ENCODE measurements at places on chromosomes 3 and 15.

GRCh38 chr3:129238945-129239705 lies 10.3 kb upstream of the COPG1 start:
- peak; percentile 96 for DNase-seq

- DNase-seq: no peak
These were observed 127.7 kb downstream of the XXYLT1 start for GRCh38 chr3:195143221-195143620.

- DNase-seq: no peak
These were observed 53.5 kb upstream of the CPNE4 start for GRCh38 chr3:132088291-132088690.

DNA sequence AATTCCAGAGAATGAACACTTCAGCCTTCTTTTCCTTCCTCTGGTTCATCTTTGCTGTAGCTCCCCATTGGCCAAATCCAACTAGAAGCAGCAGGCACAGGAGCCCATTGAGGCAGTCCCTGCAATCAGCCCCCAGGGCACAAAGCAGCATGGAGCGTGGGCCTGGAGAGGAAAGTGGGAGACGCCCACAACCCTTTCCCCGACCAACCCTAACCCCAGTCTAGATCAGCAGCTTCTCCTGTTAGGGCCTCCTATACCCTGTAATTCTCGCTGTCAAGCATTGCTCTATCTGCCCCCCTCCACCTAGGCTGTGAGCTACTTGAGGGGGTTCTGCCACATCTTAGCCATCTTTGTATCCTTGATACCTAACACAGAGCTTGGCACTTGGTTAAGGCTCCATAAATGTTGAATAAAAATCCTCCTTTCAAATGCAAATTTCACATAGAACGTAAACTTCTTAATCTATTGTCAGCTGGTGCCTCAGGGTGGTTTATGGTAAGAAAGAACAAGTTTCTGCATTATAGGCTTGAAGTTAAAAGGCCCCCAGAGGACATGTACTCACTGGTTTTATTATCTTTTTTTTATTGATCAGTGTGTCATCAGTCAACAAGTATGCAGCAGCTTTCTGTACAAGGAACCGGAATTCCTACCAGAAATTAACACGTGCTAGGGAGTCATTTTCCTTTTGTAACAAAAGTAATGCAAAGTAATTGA lies 97.9 kb upstream of the PFN2 start:
- no peak for DNase-seq

DNA sequence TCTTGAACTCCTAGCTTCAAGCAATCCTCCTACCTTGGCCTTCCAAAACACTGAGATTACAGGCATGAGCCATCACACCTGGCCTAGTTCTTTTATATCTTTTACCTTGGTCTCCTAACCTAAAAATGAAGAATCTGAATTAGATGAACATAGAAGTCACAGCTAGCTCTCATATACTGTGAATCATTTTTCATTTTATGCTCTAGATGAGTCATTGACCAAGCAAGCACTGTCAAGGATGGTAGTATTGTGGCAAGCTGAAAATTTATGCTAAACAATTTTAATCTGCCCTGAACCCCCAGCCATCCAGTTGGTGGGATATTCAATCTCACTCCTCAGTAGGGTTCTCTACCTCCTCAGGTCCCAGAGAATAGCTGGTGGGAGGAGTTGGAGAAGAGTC lies 48.3 kb upstream of the DNAJC13 start:
- no peak for DNase-seq

DNA sequence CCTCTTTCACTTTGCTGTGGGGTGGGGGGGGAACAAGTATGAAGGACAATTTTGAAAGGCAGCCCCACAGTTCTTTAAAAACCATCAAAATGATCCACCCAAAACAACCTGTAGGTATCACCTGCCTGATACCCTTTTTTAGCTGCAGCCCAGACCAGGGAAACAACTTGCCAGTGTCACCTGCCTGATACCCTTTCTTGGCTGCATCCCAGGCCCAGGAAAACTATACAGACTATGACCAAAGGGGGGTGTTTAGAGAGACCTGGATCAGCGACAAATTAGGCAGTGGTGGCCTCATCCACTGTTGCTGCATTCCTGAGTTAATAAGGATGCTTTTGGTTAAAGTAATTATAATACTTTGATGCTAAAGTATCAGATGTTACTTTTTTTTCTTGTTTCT lies 122.0 kb downstream of the VPS13C start:
- no peak for DNase-seq

GRCh38 chr15:51702710-51703109 lies 21.4 kb downstream of the SCG3 start:
- peak; percentile 93 for DNase-seq

- DNase-seq: no peak
These were observed 177.6 kb downstream of the MEGF11 start for GRCh38 chr15:66075947-66076346.

DNA sequence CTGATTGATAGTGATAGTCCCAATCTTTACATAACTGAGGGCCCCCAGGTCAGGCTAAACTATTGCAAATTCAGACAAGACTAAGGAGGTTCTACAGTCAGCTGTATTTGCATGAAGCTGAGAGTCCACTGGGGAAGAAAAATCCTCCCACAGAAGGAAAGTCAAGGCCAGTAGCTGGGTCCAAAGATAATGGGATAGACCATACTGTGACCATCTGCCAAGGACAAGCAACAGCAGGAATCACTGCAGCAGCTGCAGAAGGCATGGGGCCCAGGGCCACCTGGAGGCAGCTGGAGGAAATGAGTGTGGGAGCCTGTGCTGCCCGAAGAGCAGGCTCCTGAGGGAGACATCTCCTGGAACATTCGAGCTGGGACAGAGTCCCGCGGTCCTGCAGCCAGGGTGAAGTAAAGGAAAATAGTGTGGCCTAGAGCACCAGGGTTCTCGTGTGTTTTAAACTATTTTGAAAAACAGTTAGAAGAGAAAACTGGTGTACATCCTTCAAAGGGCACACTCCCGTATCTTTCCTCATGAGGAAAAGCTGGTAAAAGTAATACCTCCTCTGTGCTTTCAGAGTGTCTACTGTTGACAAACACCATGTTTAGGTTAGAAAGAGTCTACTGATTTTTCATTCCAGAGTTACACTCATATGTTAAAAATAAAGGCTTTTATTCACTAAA lies 13.2 kb upstream of the TMEM212 start:
- peak; percentile 57 for DNase-seq

- DNase-seq: no peak
These were observed 193.2 kb upstream of the ZNF385D start for GRCh38 chr3:21944251-21944650.

GRCh38 chr3:73604451-73604850 lies 20.3 kb downstream of the PDZRN3 start:
- DNase-seq: no peak

DNA sequence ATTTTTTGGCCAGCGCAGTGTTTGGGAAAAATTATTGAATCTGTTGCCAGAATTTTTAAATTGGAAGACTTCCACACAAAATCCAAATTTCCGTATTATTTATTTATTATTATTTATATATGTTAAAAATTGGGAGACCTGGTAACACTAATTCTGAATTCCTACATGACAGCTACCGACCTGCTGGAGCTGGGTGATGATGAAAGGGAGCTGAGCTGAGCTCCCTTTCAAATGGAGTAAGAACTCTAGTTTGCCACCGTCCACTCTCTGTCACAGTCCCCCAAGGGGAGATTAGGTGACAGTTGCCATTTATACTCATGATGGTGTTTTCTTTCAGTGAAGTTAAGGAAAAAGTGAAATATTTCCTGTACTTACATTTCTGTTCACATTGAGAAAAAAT lies 1.4 kb downstream of the CRTC3 start:
- no peak for DNase-seq

DNA sequence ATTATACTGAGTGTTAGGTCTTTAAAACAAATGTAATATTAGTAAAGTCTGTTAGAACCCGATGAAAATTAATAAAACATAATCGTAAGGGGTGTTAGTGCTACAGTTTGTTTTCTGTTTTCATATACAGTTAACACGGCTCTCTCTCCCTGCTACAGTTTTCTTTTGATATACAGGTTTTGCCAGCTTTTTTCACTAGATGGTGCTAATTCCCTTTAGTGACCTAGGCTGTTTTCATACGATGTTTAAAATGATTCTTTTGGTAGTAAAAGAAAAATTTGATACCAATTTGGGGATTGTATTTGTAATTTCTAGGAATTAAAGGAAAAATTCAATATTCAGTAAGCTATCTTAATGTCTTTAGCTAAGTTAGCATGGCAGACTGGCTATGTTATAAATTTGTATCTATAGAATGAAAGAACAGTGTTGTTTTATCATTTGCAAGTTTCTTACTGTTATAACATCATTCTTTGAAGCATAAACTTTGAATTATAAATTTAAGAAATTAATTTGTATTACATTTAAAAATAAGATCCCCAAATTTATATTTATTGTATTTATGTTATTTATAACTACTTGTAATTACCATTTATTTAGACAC lies 11.5 kb downstream of the APH1B start:
- DNase-seq: peak; percentile 76

GRCh38 chr15:49620199-49620598 lies 419 bp downstream of the FAM227B start:
- peak; percentile 54 for DNase-seq

DNA sequence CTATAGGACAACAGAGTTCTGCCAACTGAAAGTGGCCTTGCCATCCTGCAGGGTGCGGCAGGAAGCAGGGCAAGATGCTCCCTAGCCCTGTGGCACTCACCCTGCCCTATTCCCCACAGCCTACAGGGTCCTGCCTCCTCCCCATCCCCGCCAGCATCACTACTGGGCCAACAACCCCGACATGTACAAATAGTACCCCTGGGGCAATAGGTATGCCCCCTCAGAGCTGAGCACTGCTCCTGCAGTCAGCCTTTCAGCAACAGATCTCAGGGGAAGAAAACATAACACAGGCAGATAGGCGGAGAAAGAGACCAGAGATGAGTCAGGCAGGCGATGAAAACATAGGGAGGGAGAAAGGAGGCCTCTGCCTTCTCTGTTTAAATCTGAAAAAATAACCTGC lies 74.7 kb downstream of the XXYLT1 start:
- no peak for DNase-seq

GRCh38 chr3:54608041-54608440 lies 319.8 kb downstream of the LRTM1 start:
- no peak for DNase-seq

GRCh38 chr15:74529921-74530320 lies 11.1 kb upstream of the ARID3B start:
- DNase-seq: no peak

- no peak for DNase-seq
These were observed 37.0 kb downstream of the GMNC start for GRCh38 chr3:190825386-190826016.

DNA sequence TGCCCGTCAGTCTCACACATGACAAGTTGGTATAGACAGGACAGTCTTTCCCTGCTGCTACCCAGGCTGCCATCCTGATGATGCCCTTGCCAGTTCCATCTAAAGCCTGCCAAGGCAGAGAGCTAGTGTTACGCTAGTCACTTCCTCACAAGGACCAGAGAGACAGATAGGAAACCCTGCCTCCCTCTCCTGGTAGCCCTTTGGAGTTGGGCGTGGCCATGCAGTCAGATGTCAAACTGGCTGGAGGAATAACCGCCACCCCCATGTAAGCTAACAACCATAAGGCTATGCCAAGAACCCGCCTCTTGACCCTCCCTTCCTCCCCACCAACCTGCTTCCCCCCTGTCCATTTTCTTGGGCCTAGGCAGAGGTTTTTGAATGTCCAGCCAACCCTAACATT lies 2.8 kb downstream of the TMEM115 start:
- peak; percentile 88 for DNase-seq

- no peak for DNase-seq
These were observed 287.5 kb upstream of the ROBO1 start for GRCh38 chr3:80055306-80055705.

DNA sequence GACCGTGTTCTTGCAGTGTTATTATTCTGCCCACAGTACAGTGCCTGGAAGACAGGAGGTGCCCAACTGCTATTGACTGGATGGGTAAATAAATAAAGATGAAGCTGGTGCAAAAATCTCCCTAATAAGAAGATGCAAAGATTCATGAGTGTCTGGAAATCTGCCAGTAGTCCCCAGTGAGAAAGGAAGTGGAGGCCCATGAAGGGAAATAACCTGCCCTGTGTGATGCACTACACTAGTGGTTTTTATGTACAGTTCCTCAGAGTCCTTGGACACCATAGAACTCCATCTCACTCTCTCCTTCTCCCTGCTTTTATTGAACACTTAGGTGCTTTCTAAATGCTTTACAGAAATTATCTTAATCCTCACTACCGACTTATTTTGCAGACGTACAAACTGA lies 8.3 kb upstream of the SUCLG2 start:
- DNase-seq: no peak

- no peak for DNase-seq
These were observed 19.2 kb downstream of the PLD1 start for GRCh38 chr3:171790898-171791691.

DNA sequence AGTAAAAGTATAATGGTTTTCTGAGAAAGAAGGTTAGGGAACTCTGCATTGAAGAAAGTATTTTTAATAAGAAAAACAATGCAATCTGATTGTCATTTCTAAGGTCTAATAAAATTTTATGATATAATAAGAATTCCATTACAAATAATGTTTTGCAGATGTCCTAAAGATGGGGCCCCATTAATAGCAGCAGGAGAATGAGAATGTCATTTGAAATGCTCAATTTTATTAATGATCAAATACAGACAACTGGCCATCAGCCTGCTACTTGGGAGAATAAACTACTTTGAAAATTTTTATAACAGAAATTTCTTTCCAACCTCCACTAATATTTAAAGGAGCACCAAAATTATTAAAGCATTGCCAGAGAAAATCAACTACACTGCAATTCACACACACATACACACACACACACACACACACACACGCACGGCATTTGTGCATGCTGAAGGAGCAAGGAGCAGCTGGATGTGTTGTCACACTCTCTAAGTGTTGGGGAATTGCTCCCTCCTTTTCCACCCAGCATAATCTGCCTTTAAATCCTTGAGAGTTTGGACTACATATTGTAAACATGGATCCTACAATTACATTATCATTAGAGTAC lies 109.5 kb downstream of the THRB start:
- DNase-seq: no peak

DNA sequence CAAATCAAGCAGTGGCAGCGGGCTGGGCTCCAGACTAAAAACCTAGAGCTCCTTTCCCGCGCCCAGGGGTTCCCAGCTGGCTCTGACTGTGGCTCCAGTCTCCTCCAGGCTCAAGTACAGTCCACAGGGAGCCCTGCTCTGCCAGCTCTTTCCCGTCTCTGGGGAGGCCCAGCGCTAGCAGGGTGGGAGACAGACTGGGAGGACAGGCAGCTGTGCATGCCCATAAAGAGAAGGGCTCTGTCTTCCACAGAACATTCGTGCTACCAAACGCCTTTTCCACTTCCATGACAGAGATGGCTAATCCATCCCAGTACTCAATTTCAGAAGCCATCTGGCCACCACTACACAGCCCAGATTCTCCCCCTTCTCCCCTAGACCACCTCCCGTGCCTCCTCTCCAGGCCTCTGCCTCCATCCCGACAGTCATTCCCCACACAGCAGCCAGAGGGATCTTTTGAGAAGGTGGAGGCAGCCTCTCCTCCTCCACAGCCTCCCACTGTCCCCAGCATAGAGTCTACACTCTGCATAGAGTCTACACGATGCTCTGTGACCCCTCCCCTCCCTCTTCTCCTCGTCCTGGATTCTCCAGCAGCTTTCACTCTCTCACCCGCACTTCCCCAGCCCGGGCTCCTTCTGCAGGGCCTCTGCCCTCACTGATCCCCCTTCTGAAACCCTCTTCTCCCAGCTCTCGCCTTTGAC lies 6.8 kb upstream of the DUSP7 start:
- DNase-seq: no peak

Data from hematopoietic multipotent progenitor cell treated with erythropoietin and hydrocortisone succinate and interleukin-3 and kit ligand, for 8 days (in vitro differentiated cells).